Jurkat, Clone E6-1 (cell line): ENCODE measurements at places on chromosomes 12 and 14.

GRCh38 chr12:76033081-76034011 is 1.8 kb upstream of the PHLDA1 start:
- DNase-seq, result no peak

- DNase-seq, result no peak
These were observed 62.9 kb upstream of the PDE3A start for GRCh38 chr12:20305470-20305869.

GRCh38 chr14:36176524-36176923 is at the start of gene PTCSC3:
Gene PTCSC3, minus strand, starts transcription at chr14:36176722.
- DNase-seq, result no peak

DNA sequence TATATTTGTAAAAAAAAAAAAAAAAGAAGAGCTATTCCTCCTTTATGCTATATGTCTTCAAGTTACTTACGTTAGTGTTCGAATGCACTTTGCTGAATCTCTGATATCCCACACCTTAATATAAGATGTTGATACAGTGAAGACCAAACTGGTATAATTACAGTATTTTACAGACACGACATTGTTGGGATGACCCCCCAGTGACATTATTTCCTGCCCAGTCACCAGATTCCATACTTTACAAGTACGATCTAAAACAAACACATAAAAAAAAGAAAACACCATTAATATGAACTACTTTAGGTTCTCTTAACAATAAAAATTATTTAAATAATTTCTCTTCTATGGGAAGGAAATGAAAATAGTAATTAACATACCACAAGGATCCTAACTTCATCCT is 133.4 kb downstream of the KIF21A start:
- no peak for DNase-seq

- no peak for DNase-seq
These were observed 473.9 kb downstream of the BCL11B start for GRCh38 chr14:98798099-98798498.
